ENCODE measurements at places on chromosomes 3 and 15. TPM values are rescaled to one million over a fixed set of nuclear protein-coding genes. Genes with fewer than 3 reads are reported as not detected.

MRPL47 gene
- 32.5 TPM for total RNA-seq

CCR2 gene
- total RNA-seq, result not detected

ITPKA gene
- total RNA-seq, result 0.36 TPM

TNNC1 gene
- 13.7 TPM for total RNA-seq

STRIT1 gene
- total RNA-seq, result not detected

PIERCE2 gene
- 2.7 TPM for total RNA-seq

C3orf49 gene
- total RNA-seq, result not detected

CD86 gene
- not detected for total RNA-seq

DNA sequence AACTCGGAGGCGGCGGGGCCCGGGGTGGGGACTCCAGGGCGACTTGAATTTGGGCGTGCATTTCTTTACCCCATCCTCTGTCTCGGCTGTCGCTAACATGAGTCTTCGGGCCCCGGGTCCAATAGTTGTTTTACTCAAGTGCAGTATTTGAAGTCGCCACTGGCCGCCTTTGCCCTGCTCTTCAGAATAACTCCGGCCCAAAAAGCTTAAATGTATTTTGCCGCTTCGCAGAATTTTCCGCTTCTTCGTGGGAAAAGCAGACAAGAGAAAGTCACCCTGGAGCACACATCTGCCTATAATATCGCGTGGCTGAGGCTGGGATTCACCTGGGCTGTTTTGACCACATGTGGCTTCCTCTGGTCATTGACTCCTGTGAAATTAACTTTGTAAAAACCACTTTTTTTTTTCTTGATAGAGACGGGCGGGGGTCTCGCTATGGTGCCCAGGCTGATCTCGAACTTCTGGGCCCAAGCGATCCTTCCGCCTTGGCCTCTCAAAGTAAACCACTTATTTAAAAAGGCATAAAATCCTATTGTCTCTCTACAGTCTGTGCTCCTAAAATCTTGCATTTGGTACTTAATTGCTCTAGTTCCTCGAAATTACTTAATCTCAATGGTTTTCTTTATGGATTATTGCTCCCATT lies 676 bp downstream of the CNOT10 start:
- peak overlapping the region; percentile 88 for H3K4me3 ChIP-seq
- H3K27me3 ChIP-seq, result no peaks in the 10 kb centered on the region
- peak overlapping the region; percentile 94 for H3K27ac ChIP-seq
- no peak for DNase-seq

DNA sequence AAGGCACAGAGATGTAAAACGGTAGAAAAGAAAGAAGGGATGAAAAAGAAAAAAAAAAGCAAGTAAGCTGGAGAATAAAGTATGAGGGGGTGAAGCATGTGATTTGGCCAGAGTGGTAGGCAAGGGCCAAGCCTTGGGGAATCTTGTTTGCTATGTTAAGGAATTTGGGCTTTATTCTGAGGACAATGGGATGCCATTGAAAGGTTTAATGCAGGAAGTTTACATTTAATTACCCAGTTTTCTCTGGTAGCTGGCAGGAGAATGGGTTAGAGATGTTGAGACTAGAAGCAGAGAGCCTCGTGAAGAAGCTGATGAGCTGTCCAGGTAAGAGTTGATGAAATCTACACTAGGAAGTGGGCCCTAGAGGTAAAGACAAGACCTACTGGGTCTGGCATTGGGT lies 455.9 kb downstream of the PDCD6IP start:
- no peak for DNase-seq
- no peaks in the 10 kb centered on the region for H3K27me3 ChIP-seq
- no peak overlapping the region for H3K4me3 ChIP-seq
- no peak overlapping the region for H3K27ac ChIP-seq
- peaks cover 2% of the 10 kb centered on the region for H3K36me3 ChIP-seq
- H3K4me1 ChIP-seq, result peaks cover 50% of the 10 kb centered on the region

- H3K4me3 ChIP-seq, result no peak overlapping the region
- peaks cover 6% of the 10 kb centered on the region for H3K27me3 ChIP-seq
- no peaks in the 10 kb centered on the region for H3K4me1 ChIP-seq
- H3K36me3 ChIP-seq, result peaks cover 15% of the 10 kb centered on the region
- no peak for DNase-seq
- no peak overlapping the region for H3K27ac ChIP-seq
Measured at GRCh38 chr3:40725031-40725430, 200.3 kb downstream of the ZNF621 start.

- no peaks in the 10 kb centered on the region for H3K27me3 ChIP-seq
- peaks cover 3% of the 10 kb centered on the region for H3K4me1 ChIP-seq
- DNase-seq, result no peak
- H3K36me3 ChIP-seq, result no peaks in the 10 kb centered on the region
Measured at GRCh38 chr3:106582151-106582550, 713.3 kb upstream of the CBLB start.

DNA sequence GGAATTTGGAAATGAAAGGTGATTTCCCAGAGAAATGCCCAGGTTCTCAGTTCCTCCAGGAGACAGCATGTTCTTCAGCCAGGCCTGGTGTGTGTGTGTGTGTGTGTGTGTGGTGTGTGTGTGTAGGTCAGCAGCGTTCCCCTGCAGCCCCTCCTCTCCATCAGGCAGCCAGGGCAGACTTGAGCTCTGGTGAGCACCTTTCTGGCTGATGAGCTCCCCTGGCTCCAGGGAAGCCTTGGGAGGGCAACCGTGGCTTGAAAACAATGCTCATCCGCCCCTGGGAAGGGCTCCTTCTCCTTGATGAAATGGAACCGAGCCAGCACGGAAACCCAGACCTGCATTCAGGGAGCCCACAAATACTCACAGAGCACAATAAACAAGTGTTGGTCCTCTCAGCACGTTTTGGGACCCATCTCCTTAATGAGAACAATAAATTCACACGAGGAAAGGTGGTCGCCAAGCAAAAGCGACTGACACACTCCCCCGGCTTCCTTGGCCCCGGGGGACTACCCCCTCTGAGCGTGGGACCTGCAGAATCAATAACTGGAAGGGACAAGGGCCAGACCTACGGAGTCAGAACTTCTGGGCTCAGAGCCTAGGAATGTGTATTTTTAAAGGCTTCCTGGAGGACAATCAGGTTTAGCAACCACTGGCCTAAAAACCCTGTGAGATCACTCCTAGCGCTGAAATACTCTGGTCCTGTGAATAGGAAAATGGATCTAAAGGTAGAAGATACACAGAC lies 38.6 kb upstream of the HES1 start:
- H3K4me3 ChIP-seq, result no peak overlapping the region
- no peak overlapping the region for H3K27ac ChIP-seq
- no peaks in the 10 kb centered on the region for H3K36me3 ChIP-seq

DNA sequence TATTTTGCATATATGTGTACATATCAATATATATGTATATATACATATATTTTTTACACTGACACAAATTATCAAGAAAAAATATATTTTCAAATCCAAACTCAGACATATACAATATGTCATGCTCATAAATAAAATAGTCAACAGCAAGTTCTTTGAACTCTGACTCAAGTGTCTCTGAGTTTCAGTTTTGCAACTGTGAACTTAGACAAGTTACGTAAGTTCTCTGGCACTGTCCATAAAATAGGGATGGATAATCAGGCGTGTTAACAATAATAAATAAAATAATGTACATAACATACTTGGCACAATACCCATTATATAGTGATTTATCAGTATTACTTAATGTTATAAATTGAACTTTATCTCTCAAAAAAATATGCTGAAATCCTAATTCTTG lies 12.1 kb upstream of the XRN1 start:
- no peak overlapping the region for H3K4me3 ChIP-seq
- H3K4me1 ChIP-seq, result peaks cover 8% of the 10 kb centered on the region
- no peak overlapping the region for H3K27ac ChIP-seq
- no peaks in the 10 kb centered on the region for H3K27me3 ChIP-seq
- DNase-seq, result no peak
- H3K36me3 ChIP-seq, result peaks cover 14% of the 10 kb centered on the region

GRCh38 chr15:66895794-66896453 lies 169.5 kb upstream of the SMAD3 start:
- no peaks in the 10 kb centered on the region for H3K36me3 ChIP-seq
- no peak overlapping the region for H3K4me3 ChIP-seq
- DNase-seq, result no peak
- no peaks in the 10 kb centered on the region for H3K27me3 ChIP-seq

DNA sequence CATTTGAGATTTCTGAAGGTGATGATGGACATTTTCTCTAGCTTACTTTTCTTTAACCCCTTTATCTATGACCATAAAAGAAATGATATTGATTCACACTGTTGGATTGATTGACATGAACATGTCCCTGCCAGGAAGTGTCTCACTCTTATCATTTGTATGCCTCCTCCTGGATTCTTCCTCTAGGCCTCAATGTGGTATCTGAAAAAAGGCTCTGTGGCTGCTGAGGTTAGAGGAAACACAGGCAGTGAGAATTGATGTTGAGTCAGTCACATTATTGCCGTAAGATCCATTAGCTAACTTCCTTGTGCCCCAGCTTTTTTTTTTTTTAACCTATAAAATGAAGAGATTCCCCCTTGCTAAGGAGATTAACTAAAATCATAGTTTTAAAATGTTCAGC lies 8.0 kb upstream of the THRB start:
- H3K36me3 ChIP-seq, result no peaks in the 10 kb centered on the region
- H3K4me1 ChIP-seq, result peaks cover 7% of the 10 kb centered on the region
- H3K27ac ChIP-seq, result no peak overlapping the region
- no peak overlapping the region for H3K4me3 ChIP-seq
- no peaks in the 10 kb centered on the region for H3K27me3 ChIP-seq

DNA sequence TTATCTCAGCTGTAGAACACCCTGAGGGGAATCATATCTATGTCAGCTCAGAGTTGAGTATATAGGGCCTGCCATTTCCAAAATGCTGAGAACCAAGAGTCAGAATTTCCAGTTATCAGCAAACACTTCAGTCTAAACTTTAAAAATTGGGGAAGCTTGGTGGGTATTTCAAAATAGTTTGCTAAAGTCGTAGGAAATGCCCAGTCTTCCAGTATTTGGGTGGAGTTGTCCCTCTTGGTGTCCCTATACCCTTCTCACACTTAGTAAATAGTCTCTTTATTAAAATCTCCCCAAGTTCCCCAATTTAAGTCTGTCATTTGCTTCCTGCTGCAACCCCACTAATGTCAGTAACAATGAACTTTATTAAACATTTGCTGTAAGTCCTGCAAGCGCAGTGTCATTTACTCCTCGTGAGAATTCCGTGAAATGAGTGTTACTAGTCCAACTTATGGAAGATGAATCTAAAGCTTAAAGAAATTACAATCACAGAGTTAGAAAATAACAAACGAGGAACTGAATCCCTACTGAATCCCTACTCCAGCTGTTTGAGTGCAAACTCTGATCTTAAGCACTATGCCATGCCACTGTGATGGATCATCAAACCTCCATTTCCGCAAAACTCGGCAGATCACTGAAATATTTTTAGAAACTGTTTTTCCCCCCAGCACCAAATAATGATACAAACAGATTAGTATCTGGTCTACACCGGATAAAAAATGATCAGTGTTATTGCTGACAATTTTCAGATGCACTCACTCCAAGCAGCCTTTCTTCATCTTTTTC lies 341.7 kb upstream of the PROK2 start:
- no peak overlapping the region for H3K4me3 ChIP-seq
- no peaks in the 10 kb centered on the region for H3K27me3 ChIP-seq
- no peak overlapping the region for H3K27ac ChIP-seq
- peaks cover 1% of the 10 kb centered on the region for H3K36me3 ChIP-seq
- peaks cover 42% of the 10 kb centered on the region for H3K4me1 ChIP-seq

DNA sequence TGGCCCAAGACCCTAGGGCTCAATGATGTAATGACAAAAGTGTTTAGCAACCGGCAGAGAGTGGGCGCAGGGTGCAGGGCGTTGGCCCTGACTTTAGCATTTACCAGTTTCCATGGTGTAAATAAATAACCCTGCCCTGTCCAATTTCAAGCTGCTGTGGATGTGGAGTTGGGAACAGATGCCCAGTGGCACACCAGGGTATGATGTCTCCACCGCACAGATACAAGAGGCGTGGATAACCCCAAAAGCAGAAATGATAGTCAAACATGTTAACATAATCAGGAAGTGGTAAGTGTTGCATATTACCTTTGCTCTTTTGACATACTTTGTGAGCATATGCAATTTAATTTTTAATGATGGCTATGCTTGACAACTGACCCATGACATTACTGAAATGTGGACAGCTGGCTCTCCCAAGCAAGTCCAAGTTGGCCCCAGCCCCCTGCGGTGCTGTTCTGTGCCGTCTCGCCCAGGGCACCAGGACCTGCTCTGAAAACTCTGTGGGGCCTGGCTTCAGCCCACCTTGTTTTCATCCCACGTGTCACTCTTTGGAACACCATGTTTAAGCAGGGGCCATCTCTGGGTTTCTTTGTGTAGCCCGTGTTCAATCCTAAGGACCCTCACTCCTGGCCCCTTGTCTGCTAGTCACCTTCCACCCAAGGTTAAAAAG lies 10.8 kb upstream of the ANPEP start:
- H3K4me3 ChIP-seq, result no peak overlapping the region
- peaks cover 56% of the 10 kb centered on the region for H3K4me1 ChIP-seq
- H3K27me3 ChIP-seq, result no peaks in the 10 kb centered on the region
- H3K27ac ChIP-seq, result no peak overlapping the region
- no peak for DNase-seq

DNA sequence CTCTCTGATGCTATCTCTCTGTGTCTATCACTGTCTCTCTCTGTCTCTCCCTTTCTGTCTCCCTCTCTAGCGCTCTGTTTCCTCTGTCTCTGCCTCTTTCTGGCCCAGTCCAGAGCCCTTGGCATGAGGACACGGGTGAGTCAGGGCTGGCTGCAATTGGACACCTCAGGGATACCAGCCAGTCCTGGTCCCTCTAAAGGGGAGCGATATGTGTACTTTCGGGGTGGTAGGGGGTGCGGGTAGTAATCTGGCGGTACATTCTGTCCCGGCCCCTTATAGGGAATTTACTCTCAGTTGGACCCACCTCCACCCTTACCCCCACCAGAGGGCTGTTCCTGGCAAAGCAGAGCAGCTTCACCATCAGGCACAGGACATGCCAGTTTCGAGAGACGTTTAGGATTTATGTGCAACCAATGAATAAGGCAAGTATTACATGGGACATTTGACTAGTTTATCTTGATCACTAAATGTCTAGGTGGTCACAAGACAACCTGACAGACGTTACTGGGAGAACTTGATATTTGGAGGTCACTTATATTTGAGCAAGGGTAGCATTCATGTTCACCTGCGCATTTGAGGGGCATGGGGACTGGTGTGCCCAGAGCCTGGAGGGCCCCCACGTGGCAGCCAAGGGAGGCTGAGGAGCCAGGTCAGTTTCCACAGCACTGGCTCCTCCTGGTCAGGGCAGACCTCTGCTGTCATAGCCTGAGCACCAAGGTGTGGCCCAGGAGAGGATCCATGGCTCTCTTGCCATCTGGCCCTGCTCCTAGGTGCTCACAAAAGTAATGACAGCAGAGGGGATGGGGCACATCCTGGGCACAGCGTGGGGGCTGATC lies 256.1 kb downstream of the PLCL2 start:
- no peaks in the 10 kb centered on the region for H3K4me1 ChIP-seq
- H3K27me3 ChIP-seq, result peaks cover 5% of the 10 kb centered on the region
- H3K27ac ChIP-seq, result no peak overlapping the region
- H3K4me3 ChIP-seq, result no peak overlapping the region

Data from chondrocyte (in vitro differentiated cells).